ENCODE measurements at places on chromosomes 3 and 15.

GRCh38 chr3:34405159-34405558 lies 606.7 kb downstream of the PDCD6IP start:
- DNase-seq, result no peak

- DNase-seq, result no peak
Observed at GRCh38 chr15:52294881-52295420, 653 bp downstream of the MYO5C start.

DNA sequence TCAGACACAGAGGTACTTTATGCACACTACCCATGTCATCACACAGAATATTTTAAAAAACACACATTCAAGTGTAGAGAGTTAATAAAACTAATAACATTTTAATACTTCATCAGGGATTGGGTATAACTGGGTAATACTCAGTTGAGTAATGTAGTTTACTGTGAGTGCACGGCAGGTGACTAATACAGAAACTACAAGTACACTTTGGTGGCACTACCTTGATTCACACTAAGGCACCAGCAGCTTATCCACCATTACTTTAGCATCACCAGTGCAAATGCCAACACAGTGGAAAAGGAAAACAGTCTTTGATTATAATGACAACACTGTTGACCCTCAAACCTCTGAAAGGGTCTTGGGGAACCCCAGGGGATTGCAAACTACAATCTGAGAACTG lies 33.6 kb downstream of the ZNF280D start:
- no peak for DNase-seq

DNA sequence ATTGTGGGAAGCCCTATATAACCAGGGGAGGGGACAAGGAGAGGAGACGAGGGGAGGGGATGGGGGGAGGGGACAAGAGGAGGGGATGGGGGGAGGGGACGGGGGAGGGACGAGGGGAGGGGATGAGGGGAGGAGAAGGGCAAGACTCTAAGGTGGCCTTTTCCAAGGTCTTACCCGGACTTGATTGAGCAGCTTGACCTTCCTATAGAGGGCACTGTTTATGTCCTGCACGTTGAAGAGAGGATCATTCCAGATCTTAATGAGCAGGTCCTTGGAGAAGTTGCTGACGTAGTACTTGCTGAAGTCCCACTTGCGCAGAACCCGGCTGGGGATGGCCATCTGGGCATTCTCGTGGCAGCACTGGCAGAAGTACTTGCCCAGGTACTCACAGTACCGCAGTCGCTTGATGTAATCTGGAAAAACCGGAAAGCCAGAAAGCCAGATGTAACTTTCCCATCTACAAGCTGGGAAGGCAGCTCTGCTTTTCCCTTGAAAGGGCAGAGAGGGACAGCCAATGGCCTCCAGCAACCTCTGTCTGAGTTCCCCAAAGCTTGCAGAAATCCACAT lies 55.7 kb downstream of the RUBCN start:
- DNase-seq, result no peak

- DNase-seq, result no peak
Observed at GRCh38 chr15:29945943-29946596, 123.8 kb upstream of the TJP1 start.

GRCh38 chr15:38054488-38054887 lies 120.0 kb downstream of the TMCO5A start:
- no peak for DNase-seq
